ENCODE measurements at places on chromosomes 2 and 18. TPM values are rescaled to one million over a fixed set of nuclear protein-coding genes. Genes with fewer than 3 reads are reported as not detected.

Gene CDH2
- polyA plus RNA-seq, result 0.45 TPM

Gene INPP5D
- polyA plus RNA-seq, result 41.0 TPM

Gene MC4R
- polyA plus RNA-seq, result not detected

Gene GALNT1
- 24.5 TPM for polyA plus RNA-seq

Gene EML4
- polyA plus RNA-seq, result 69.3 TPM
